ENCODE measurements at places on chromosomes 2 and 18. TPM values are rescaled to one million over a fixed set of nuclear protein-coding genes. Genes with fewer than 3 reads are reported as not detected.

DNA sequence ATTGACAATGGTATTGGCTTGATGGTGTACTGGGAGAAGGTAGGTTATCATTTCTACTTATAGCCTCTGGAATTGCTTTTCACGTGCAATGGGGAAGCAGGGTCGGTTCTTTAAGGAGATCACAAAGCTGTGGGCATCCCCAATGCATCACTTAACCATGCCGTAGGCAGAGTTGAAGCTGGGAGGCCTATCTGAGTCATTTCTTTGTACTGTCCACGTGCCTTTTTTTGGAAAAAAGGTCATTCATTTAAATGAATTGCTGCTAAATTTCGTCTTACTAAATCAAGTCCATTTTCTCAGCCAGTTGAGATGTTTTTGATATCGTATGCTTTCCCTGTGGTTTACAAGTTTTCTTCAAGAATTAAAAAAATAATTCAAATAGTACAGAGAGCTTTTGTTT lies 17.2 kb upstream of the GYPC start:
- DNase-seq, result no peak
- H3K4me1 ChIP-seq, result peaks cover 6% of the 10 kb centered on the region
- no peak overlapping the region for H3K27ac ChIP-seq
- H3K27me3 ChIP-seq, result no peaks in the 10 kb centered on the region

GRCh38 chr2:84816426-84817026 lies 64.4 kb downstream of the TRABD2A start:
- no peak overlapping the region for H3K27ac ChIP-seq
- H3K27me3 ChIP-seq, result no peaks in the 10 kb centered on the region
- H3K36me3 ChIP-seq, result no peaks in the 10 kb centered on the region
- no peak for DNase-seq
- no peak overlapping the region for H3K4me3 ChIP-seq

Gene HMSD
- total RNA-seq, result not detected

Gene ANKRD23
- 6.0 TPM for total RNA-seq

All from thoracic aorta (tissue), 2 donors.